Upper lobe of left lung (tissue), 6 donors: ENCODE measurements at places on chromosomes 5 and 9. TPM values are rescaled to one million over a fixed set of nuclear protein-coding genes. Genes with fewer than 3 reads are reported as not detected.

Gene OTP
- total RNA-seq = not detected

GRCh38 chr5:178404987-178405386 is 172.4 kb upstream of the PHYKPL start:
- DNase-seq = no peak

Gene EIF4E1B
- total RNA-seq = not detected

Gene CDH9
- total RNA-seq = not detected

DNA sequence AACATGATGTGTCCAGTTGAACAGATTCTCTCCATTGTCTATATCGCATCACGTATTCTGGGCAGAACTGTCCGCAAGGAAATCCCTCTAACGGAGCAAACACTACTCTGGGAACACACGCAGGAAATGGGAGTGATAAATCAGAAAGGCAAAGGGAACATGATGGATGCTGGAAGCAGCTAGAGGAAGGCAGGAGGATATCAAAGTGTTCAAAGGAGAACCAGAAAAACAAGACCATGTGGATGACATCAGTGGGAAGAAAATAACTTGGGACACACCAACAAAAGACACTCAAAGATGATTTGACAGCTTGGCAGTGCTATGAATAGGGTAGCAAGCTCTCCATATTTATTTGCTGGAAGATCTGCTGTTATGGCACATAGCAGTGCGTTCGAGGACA is 142.9 kb downstream of the PLK2 start:
- DNase-seq = no peak
